ENCODE measurements at places on chromosomes 4 and X.
A peak's percentile ranks its signal among the peaks of the same experiment; 100 is the strongest.

- DNase-seq: no peak
Observed at GRCh38 chr4:107388736-107389274, 331.2 kb downstream of the PAPSS1 start.

GRCh38 chr4:40909363-40909876 is 159.7 kb downstream of the NSUN7 start:
- peak; percentile 87 for DNase-seq

DNA sequence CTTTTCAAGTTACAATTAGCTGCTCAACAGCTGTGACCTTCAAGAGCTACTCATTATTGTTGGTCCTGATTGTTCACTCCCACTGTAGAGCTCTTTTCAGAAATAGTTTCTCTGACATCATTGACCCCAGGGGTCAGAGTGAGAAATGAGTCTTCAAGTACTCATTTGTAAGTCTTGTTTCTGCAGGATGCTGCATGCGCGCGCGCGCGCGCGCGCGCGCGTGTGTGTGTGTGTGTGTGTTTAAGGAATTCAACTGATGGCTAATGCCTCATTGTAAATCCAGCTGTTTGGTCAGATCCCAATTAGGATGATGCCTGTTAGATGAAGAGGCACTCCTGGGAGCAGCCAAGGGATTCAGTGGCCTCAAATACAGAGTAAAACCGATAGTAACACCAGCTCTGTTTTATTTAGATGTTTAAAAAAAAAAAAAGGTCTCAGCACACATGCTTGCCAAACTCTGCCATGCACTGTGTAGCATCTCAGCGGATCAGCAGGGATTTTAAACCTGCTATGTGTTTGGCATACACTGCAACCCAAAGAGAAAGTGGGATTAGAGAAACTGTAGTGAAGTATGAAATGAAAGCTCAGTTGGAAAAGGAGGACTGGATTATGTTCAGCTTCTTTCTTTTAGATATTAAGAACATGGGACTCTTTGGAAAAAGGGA is 332.3 kb downstream of the ADGRL3 start:
- peak; percentile 82 for DNase-seq

DNA sequence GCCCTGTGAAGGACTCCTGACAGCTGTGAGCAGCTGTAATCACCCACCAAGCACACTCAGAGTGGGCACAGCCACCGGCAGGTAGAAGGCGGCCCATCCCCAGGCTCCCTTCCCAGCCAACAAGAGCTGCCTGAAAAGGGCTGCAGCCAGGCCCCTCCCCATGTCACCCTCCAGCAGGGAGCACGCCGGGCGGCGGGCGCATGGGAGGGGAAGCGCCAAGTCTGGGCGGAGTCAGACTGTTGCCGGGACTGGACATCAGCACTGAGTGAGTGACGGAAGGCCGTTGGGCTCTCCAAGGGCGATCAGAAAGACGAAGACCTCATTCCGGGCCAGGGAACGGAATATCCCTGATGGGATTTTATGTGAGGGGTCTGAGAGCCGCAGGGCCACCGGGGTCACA is 82.1 kb downstream of the PPP2R2C start:
- no peak for DNase-seq

- no peak for DNase-seq
Observed at GRCh38 chr4:151803246-151803645, 42.4 kb upstream of the GATB start.

DNA sequence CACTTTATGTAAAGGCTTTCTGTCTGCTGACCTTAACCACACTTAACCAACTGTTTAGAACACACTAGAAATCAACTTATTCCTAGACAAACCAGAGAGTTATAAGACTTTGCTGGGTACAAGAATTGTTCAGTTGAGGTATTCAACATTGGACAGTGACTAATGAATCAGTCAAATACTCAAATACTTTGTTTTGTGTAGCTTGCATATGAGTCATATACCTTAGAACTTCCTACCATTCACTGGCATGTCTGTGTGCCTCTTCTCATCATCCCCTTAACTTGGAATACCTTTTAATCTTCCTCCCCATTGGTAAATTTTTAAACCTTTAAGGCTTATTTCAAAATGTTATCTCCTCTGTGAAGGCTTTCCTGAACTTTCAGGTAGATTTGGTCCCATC is 708.8 kb upstream of the GRIA3 start:
- DNase-seq: peak; percentile 46

GRCh38 chr4:101419336-101420135 is 72.2 kb upstream of the PPP3CA start:
- peak; percentile 75 for DNase-seq

DNA sequence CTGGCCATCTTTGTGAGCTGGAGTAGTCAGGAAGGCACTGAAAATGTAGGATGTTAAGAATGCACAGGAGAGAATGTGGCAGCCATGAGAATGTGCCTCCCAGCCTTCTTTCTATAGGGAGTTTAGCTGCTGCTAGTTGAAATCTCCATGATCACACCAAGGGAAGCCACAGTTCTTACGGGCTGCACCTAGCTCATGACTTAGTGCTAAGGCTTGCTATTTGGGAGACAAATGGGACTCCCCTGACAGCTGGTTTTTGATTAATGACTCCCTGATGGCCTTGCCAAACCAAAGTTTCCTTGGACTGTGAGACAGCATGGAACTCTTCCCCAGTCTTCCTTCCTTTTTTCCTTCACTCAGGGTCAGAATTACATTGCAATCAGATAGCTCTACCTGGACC is 9.2 kb downstream of the CTSO start:
- peak; percentile 84 for DNase-seq

GRCh38 chr4:52099860-52100461 is 48.9 kb downstream of the SPATA18 start:
- peak; percentile 86 for DNase-seq

- peak; percentile 27 for DNase-seq
Observed at GRCh38 chrX:12228862-12229261, 90.6 kb downstream of the FRMPD4 start.

DNA sequence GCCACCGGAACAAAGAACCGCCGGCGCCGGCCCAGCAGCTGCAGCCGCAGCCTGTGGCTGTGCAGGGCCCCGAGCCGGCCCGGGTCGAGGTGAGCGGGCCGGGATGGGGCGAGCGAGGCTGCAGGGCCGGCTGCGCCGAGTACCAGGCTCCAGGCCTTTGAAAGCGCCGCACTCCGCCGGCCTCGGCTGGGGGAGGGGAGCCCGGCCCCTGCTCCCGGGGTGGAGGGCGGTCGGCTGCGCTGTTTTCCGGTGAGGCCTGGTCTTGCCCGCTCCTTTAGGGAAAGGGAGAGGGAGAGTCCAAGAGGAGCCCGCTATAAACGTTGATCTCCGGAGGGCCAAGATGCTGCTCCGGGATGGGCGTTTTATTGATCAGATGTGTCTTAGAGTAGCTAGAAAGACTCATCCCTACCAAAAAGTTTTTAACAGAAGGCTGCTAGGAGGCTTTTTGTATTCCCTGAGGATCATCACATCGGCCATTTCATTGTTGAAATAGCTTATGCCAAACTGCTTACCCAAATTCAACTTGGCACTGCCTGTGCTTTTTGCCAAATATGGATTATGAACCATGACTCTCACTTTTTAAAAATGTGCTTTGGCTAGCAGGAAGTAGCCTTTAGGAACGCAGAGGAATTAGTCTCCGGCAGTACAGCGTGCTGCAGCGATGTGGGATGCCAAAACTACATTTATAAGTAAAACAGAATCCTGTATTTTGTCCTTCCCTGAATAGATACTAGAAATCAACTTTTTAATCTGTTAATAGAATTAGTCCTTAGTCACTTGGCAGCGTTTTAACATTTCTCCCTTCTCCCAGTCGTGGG is 760 bp downstream of the TMEM165 start:
- DNase-seq: peak; percentile 31

DNA sequence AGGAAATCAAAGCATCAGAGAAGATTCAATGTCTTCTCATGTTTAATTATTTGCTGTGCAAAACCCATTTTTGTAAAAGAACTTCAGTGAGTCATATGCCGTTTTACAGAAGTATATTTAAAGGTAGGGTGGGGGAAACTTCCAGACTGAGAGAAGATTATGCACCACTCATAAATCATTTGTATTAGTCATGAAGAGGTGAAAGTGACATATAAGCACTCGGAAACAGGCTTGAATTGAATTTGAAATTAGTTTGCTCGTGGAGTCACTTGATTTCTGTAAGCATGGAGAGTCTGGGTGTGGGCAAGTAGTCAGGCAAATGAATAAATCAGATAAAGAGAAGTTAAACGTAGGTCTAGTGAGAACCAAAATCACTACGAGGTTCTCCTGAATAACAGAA is 335.1 kb downstream of the ANK2 start:
- DNase-seq: peak; percentile 88

DNA sequence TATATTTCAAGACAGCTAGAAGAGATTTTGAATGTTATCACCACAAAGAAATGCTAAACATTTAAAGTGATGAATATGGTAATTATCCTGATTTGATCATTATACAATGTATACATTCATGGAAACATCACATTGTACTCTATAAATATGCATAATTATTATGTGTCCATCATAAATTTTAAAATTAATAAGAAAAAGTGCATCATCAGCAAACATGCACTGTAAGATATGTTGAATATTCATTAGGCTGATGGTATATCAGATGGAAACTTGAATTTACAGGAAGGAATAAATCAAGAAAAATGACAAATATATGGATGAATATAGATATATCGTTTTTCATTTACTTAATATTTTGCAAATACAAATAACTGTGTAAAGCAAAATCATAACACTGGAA is 812.1 kb upstream of the INTU start:
- DNase-seq: no peak

GRCh38 chr4:124890522-124890921 is 178.0 kb upstream of the ANKRD50 start:
- peak; percentile 18 for DNase-seq

DNA sequence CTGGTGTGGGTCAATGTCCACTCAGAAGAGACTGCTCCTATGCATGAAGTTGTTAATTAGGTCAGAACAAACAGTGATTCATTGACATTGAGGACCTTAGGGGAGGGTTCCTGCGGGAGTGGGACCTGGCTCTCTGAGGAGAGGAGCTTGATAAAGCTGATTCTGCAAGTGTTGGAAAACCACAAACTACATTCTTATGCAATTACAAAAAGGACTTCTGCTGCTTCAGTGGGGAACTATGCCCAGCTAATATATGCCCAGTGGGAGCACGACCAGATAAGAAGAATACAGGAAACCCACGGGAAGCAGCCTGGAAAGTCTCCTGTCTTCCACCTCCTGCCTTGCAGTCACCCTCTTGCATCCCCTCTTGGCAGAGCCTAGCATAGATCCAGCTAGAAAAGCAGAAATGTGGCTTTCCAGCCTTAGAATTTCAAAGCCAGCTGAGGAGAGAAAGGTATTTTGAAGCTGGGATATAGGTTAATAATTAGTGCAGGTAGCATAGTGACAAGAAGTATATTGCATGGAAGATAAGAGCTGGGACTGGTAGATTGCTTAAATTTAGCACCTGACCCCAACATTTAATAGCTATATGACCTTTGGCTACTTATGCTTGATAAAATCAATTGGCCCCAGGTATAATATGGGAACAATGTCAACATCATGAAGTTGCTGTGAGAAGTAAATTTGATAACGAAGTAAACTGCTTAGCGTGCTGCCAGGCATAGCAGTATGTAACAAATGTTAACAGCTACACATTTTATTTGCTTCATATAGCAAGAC is 34.9 kb upstream of the UGT8 start:
- DNase-seq: peak; percentile 68

DNA sequence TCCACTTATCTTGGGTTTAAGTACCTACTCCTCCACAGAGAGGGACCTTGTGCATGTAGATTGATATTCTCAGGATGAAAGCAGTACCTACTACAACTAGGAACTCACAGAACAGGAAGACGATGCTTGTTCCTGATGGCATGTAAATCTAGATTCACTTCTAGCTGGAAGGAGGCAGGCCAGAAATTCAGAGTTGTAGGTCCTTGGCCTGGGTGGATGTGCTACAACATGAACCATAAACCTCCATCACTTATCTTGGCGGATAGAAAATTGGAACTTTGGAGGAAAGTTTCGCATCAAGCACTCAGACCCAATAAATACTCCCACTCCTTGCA is 9.3 kb upstream of the SMIM20 start:
- DNase-seq: no peak

- no peak for DNase-seq
Observed at GRCh38 chr4:151021637-151022334, 6.7 kb upstream of the LRBA start.

- peak; percentile 87 for DNase-seq
Observed at GRCh38 chr4:40962551-40963180, 212.9 kb downstream of the NSUN7 start.

DNA sequence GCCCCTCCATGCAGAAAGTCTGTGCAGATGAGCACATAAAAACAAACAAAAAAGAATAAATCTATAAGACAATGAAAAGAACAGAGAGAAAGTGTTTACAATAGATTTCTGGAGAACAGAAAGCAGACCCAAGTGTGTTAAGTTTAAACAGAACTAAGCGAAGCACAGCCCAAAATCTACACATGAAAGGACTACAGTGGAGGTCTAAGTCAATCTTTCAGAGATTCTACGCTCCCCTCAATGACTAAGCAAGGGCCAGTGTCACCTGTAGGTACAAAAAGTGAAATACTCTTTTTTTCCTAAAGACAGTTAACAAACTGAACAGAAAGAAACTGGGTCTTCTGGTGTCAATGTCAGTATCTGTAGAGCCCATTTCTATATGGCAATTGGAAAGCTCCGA is 18.2 kb downstream of the CLOCK start:
- no peak for DNase-seq

- DNase-seq: peak; percentile 20
Observed at GRCh38 chrX:106726485-106727437, at the start of gene RNF128. Gene RNF128 (plus strand): TSS chrX:106726701. CDS start chrX:106726914, 213 bp downstream.

DNA sequence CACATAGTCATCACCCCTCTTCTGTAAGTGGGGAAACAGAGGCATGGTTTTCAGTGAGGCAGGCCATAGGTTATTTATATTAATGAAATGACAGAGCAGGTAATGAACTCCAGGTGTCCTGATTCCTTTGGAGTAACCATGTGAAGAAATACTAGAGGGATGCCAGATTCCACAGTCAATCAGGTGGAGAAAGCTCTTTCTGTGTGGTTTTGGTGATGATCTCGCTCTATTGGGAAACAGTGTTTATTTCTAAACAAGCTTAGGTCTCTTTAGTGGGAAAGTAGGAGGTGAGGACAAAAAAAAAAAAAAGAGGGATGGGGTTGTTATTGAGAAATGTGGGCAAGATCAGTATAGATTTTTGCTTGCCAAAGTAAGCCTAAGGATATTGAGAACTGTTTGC is 12.2 kb downstream of the DOCK11 start:
- no peak for DNase-seq

DNA sequence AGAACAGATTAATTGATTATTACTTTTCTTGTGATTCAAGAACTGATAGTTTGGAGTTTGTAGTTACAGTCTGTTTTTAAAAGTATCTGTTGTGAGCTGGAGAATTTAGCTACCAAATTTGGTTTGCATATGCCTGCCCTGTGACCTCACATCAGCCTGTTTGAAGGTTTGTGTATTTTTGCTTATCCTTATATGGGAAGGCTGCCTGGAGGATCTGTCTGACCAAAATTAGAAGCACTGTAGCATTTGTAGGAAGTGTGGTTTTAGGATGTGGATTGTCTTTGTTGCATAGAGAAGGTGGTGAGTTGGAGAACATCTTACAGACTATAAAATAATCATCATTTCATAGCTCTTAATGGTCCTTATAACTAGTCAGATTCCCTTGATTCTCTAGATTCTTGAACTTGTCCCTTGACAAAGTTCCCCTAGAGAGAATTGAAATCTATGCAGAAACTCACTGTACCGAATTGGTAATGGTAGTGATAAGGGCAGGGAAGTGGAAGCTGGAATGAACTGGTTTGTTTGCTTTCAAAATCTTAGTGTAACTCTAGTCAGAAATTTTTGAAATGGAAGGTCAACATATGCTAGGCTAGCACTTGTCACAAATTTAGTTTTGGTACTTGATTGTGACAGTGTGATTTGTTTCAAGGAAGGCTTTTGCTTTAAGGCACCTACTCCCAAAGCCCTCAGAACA is 57.3 kb downstream of the SH3BGRL start:
- DNase-seq: peak; percentile 59
